Brain (organoid and tissue), 16 donors: ENCODE measurements at places on chromosomes 1 and 21. TPM values are rescaled to one million over a fixed set of nuclear protein-coding genes. Genes with fewer than 3 reads are reported as not detected.
A peak's percentile ranks its signal among the peaks of the same experiment; 100 is the strongest.

The LENEP gene
- not detected for polyA plus RNA-seq

The OR2L5 gene
- polyA plus RNA-seq, result not detected

GRCh38 chr1:69139007-69139406, 428.7 kb upstream of the LRRC7 start:
- DNase-seq, result no peak

The LMX1A gene
- polyA plus RNA-seq, result not detected

The CD58 gene
- 1.1 TPM for polyA plus RNA-seq

- peak; percentile 51 for DNase-seq
Observed at GRCh38 chr1:235199441-235199840, 38.4 kb upstream of the RBM34 start.

GRCh38 chr1:93667642-93668041, 14.0 kb downstream of the BCAR3 start:
- DNase-seq, result no peak
